ENCODE measurements at places on chromosomes 5 and 9.

DNA sequence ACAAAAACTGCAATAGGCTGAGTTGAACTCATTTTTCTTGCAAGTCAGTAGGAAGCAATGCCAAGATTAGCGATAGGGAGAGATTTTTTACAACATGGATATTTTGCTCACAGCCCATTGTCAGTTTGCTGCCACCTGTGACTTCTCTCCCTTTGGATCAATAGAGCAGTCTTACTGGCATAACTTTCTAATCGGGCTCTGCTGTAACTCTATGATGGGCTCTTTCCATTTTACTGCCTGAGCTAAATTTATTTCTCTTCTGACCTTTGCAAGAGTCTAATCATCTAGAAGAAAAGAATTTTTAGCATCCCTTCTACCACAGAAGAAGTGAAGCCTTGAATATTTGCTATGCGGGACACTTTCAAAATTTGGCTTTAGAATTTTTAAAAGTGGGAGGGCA lies 53.6 kb upstream of the SGCD start:
- no peak for DNase-seq

DNA sequence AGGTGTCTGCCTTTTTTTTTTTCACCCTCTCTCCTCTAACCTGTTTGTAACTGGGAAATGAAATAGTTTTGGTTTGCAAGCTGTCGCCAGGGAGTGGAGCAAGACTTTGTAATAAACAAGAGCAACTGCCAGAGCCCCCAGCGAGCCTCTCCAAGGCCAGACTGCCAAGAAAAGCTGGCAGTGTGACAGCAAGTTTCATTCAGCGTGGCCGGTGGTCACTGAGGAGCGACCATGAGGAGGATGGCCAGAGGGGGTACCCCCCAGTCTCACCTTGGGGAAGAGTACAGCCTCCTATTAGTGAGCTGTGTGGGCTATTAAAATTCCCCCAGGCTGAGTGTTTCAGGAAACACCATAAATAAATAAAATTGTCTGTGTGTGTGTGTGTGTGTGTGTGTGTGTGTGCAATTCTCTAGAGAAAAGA lies 49.9 kb downstream of the ZFAND5 start:
- no peak for DNase-seq

- DNase-seq, result no peak
Measured at GRCh38 chr5:102920762-102921161, 165.7 kb downstream of the PAM start.

- DNase-seq, result no peak
Measured at GRCh38 chr9:116099821-116100220, 53.8 kb upstream of the PAPPA start.

- no peak for DNase-seq
Measured at GRCh38 chr5:113061846-113062780, 85.5 kb downstream of the DCP2 start.

GRCh38 chr9:138024831-138025291 lies 147.3 kb downstream of the CACNA1B start:
- DNase-seq, result no peak

DNA sequence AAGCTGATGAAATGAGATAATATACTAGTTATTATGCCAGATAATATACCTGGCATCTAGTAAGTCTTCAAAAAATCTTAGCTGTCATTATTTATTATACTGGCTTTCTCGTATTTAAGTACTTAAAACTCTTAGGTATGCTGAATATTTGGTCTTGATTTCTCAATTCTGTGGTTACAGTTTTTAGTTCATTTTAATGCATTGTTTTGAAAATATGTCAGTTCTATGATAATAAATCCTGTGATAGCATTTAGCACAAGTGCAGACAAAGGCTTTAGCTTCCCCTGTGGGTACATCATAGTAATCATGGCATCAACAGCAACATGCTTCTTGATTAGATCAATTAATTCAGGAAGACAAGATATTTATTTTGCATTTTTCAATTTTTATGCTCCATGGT lies 133.0 kb downstream of the SMC2 start:
- no peak for DNase-seq

GRCh38 chr5:145743396-145744061 lies 91.6 kb downstream of the PRELID2 start:
- no peak for DNase-seq

GRCh38 chr5:64147849-64148441 lies 17.7 kb upstream of the RNF180 start:
- no peak for DNase-seq

- no peak for DNase-seq
Measured at GRCh38 chr5:100539519-100539918, 4.3 kb downstream of the FAM174A start.

- no peak for DNase-seq
Measured at GRCh38 chr5:115686051-115686737, 60.4 kb upstream of the TMED7 start.

GRCh38 chr5:172806897-172807672 lies 27.0 kb upstream of the ERGIC1 start:
- DNase-seq, result peak; percentile 79

DNA sequence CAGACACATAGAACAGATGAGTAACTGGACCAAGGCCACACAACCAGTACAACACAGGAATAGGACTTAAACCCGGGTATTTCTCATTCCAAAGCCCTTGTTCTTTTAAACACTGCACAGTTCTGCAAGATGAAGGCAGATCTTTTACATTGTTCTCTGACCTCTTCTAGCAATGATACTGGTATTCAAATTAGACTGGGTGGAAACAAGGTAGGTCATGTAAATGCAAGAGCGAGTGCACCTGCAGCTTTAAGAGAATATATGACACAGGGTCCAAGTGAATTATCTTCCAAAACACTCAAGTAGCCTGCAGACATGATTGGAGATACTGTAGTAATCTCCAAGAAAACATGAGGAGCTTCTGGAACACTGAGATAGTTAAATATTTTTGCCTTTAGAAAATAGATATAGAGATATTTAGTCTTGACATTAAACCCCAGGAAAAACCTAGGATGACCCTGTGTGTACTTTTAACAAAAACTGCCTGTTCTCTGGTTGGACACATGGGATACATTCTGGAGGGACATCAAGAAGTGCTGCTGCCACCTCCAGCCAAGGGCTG lies 130.6 kb upstream of the EPB41L4A start:
- DNase-seq, result no peak

GRCh38 chr9:111957856-111958631 lies 61.4 kb downstream of the UGCG start:
- no peak for DNase-seq

- no peak for DNase-seq
Measured at GRCh38 chr5:169050636-169051035, 250.3 kb downstream of the SLIT3 start.

DNA sequence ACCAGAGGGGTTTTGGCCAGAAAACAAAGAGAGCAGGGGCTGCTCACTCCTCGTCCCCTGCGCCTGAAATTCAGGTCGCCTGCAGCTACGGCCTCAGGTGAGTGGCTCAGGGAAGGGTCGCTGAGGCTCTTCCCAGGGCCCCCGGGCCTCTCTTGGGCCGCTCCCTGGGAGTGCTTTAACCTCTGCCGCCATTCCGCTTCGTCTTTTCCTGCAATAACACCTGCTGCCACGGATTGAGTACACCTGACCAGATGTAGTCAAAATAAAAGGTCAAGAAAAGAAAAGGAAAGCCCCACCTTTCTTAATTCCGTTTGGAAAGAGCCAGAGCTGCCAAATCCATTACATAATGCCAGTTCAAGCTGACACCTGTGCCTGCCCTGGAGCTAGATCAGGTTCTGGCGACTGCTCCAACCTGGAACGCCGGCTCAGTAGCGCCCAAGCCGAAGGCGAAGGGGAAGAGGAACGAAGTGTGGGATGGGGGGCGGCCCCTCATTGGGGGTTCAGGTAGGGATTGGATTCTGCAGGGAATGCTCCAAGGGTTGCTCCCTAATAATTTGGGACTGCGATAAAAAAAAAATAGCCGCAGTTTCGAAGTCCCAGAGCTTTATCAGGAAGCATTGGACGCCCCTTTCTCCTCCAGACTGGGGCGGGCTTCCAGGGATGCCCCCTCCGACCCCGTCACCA lies 193.9 kb downstream of the MEF2C start:
- DNase-seq, result no peak

- no peak for DNase-seq
Measured at GRCh38 chr9:117334101-117334500, 80.8 kb downstream of the ASTN2 start.

- no peak for DNase-seq
Measured at GRCh38 chr9:132679946-132680625, 9.8 kb downstream of the GTF3C4 start.

DNA sequence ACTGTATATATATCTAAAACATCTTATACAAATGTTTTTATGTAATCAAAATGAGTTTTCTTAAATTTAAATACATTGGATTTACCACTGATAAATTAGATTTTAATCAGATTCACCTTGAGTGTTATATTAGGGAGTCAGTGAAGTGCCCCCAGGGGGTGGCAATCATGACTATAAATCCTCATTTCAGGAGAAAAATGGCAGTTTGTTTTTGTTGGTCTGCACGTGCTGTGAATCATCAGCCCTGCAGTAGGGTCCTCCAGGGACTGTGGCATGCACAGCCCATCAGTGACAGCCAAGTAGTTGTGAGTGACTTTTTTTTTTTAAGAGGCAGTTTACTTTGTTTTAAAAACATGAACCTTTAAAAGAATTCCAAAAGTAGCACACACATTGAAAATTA lies 65.2 kb downstream of the ZSWIM6 start:
- no peak for DNase-seq

GRCh38 chr5:175452166-175452565 lies 8.2 kb upstream of the DRD1 start:
- DNase-seq, result no peak

- no peak for DNase-seq
Measured at GRCh38 chr5:79285833-79286232, 49.9 kb downstream of the JMY start.

DNA sequence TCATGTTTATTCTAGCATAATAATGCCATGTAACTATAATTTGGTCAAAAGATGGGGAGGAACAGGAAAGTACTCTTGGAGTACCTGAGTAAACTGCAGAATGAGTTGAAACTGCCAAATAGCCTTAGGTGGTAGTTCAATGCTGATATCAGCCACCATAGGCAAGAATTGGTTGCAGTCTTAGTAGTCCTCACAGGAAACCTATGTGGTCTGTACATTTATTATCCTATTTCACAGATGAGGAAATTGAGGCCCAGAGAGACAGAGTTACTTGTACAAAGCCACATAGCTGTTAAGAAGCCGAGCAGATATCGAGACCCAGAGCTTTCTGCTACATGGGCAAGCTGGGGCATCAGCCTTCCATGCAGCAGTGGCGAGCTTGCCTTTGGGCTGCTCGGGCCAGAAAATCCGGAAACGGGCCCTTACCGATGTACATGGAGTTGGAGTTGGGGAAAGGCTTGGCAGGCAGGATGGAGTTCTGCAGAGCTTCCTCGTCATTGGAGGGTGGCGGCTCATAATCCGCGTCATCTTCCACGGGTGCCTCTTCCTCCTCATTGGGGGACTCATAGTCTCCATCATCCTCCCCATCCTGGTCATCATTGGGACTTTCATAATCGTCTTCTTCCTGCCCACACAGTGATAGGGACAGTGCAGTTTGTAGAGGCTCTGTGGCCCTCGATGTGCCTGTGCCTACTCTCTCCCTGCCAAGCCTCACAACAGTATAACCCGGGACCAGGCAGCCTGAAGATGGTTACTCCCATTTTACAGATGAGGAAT lies 27.1 kb downstream of the LCP2 start:
- DNase-seq, result no peak

DNA sequence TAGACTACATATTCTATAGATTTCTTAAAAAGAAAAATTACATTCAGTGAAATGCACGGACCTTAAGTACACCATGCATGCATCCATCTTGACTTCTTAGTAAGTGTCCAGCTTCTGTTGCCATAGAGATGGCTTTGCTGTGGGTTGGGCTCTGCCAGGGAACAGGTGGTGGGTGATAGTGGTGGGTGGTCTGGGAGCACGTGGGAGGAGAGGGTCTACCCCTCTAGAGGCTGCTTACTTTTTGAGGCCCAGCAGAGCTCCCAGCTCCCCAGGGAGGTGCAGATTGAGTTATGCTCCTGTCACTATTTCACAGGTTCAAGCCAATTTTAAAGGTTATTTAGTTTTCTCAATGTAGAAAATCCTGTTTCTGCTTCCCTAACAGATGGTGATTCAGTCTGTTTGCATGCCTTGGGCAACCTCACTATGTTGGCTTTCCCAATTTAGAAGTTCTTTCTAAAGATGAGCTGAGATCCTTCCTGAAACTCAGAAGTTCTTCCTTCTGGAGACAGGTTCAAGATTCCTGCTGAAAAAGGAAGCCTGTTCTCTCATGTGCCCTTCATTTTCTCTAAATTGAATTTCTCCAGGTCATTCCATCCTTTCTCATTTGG lies 107.4 kb upstream of the LHFPL2 start:
- DNase-seq, result no peak

DNA sequence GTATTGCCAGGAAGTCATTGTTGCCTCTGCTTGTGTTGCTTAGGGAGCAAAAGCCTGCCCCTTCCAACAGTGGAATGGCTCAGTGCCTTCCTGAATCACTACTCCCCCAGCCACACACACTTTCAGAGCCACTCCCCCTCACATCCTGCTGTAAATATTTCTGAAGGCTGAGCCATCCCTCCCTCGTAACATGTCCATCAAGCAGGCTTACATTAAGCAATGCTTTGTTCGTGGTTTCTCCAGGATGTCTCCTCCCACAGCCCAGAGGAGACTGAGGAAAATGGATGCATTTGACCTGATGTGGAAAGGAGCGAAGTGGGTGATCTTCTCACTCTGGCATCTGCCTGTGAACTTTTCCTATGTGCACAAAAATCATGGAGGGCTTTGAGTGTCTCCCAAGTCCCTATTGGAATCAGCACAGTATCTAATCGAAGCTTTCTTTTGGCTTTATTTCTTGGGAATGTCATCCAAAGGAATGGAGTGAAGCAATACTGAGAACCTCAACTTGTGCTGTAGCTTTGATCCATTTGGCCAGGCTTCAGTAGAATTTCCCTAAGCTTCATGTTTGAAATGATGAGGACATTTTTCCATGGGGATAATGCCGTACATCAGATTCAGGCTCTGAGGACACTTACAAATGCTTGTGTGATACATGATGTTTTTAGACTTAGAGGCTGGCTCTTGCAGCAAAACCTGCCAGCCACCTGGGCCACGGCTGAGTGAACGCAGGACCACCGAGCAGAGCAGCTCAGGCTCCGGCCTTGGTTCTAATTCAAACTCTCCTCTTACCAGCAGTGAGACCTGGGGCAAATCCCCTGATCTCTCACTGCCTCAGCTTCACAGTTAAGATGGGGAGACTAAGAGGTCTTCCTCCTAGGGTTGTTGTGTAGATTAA lies 389.1 kb downstream of the ENC1 start:
- DNase-seq, result no peak

GRCh38 chr5:4875942-4876341 lies 264.2 kb upstream of the ADAMTS16 start:
- DNase-seq, result no peak

DNA sequence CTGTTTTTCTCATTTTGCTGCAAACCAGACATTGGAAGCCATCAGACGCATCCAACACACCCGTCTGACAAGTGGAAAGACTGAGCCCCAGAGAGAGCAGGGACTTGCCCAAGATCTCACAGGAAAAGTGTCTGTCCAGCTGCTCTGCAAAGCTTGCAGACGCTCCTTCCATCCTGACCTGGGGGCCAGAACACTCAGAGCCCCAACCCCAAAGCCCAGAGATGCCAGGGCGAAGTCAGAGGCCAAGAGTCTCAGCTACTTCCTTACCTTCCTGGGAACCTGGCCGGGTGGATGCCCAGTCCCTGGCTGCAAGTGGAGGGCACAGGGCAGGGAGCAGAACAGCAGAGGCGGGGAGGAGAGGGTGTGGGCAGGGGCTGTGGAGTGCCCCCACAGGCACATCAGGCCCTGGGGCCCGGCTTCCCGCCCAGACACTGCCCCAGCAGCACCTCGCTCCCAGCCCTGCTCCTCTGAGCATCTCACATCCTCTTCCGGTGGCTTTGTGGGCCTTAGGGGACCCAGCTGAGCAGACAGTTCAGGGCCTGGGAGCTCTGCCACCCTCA lies 9.7 kb upstream of the RALGDS start:
- DNase-seq, result peak; percentile 71
